ENCODE measurements at places on chromosomes 6 and 20. TPM values are rescaled to one million over a fixed set of nuclear protein-coding genes. Genes with fewer than 3 reads are reported as not detected.

DNA sequence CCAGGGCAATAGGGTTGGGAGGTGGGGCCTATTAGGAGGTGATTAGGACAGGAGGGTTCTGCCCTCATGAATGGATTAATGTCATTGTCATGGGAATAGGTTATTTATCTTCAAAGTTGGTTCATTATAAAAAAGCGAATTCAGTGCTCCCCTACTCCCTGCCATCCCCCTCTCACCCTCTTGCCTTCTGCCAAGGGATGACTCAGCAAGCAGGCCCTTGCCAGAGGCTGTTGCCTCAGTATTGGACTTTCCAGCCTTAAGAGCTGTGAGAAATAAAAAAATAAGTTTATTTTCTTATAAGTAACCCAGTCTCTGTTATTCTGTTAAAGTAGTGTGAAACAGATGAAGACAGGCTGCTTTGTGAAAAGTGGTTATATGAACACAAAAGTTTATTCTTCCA is 381.1 kb upstream of the ZFP64 start:
- DNase-seq, result no peak

- DNase-seq, result no peak
These were observed 18.6 kb upstream of the BCAS4 start for GRCh38 chr20:50776122-50776817.

DNA sequence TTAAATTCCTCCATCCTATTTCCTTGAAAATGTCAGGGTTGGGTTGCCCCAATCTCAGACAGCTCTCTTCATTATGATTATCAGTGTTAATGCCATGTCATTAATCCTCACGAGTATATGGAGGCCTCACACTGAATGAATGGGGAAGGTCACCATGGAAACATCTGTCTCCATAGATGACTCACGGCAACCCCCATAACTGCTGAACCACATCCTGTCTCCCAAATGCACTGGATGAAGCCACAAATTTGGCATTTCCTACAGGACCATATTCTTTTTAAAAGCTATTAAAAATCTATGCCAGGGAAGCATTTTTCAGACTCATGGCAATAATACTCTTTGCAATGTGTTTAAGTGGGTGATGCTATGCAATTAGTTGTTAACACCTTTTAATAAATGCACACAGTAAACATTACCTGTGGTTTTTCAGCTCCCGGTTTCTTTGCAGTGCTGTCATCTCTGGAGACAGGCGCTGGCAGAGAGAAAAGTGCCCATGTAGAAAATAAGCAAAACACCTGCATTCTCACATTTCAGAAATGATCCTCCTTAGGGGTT is 80.1 kb upstream of the PTPRK start:
- DNase-seq, result no peak

- no peak for DNase-seq
These were observed 99.4 kb downstream of the ASXL1 start for GRCh38 chr20:32457479-32457986.

DNA sequence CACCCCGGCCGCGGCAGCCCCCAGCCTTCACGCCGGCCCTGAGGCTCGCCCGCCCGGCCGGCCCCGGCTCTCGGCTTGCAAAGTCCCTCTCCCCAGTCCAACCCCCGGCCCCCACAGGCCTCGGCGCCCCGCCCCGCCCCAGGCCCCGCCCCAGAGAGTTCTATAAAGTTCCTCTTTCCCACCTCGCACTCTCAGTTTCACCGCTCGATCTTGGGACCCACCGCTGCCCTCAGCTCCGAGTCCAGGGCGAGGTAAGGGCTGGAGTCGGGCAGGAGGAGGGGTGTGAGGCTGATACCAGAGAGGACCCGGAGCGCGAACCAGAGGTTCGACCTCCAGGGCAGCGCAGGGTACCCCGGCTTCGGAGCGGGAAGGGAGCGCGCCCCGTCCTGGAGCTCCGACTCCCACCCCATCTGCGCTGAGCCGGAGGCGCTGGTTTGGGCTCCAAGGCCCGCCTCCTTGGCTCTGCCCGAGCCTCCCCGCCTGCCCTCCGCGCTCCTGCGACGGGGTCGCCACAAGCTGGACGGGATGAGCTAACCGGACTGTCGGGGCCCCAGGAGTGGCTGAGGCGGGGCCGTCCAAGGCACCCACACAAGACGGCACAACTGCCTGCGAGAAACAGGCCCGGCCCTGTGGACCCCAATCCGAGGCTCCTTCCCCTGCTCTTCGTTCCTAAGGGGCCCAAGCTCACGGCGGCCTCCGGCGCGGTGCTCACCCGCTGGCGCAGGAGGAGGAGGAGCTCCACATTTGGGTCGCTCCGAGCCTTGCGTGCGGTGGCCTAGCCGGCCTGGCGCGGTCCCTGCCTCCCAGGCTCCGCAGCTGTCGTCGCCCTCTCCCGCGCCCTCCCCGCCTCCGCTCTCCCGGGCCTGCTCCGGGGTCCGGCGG is at the start of gene IRF4:
Gene IRF4, plus strand, starts transcription at position 194 of the 882 bp plus-strand sequence. CDS start 1,401 bp downstream, outside the sequence.
- no peak for DNase-seq

DNA sequence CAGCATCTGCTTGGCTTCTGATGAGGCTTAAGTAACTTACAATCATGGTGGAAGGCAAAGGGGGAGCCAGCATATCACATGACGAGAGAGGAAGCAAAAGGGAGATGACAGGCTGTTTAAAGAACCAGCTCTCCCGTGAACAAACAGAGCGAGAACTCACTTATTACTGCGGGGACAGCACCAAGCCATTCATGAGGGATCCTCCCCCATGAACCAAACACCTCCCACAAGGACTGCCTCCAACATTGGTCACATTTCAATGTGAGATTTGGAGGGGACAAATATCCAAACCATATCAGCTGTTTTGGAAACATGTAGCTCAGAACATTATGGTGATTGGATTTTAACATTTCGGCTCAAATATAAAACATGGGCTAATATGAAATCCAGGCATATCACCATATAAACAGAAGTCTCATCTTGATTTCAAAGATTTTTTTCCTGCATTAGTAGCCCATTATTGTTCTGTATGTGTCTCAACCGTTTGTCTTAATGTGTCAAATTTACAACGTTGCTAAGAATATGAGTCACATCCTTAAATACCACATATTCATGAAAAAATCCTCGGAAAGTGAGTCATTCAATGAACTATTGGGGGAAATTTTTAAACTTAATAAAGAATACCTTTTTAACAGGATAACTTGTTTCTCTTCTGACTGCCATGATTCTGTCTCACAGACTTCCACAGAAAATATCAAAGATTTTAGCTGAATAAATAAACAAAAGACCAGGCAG is 894.3 kb downstream of the TFAP2A start:
- no peak for DNase-seq

DNA sequence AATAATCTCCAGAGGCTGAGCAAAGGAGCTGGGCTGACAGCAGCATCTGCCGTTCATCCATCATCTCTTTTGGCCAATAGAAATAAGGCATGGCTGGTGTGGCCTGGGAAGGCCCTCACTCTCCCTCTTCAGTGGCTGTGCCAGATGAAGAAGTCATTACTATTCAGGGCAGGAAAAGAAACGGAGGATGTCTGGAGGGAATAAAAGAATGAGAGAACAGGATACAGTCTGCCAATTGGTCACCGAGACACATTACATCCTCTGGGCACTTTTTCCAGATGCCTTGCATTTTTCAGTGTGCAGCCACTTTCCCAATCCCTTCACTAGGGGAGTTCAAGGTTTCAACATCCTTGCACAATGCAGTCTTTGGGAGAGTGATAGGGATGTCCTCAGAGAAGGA is 32.2 kb upstream of the VGLL2 start:
- DNase-seq, result no peak

Gene AGER
- total RNA-seq, result 1.7 TPM

GRCh38 chr6:83169106-83169505 is 24.0 kb downstream of the PGM3 start:
- no peak for DNase-seq

Gene DDO
- total RNA-seq, result 0.79 TPM

GRCh38 chr20:57391439-57392301 is 474 bp downstream of the RBM38 start:
- DNase-seq, result no peak

DNA sequence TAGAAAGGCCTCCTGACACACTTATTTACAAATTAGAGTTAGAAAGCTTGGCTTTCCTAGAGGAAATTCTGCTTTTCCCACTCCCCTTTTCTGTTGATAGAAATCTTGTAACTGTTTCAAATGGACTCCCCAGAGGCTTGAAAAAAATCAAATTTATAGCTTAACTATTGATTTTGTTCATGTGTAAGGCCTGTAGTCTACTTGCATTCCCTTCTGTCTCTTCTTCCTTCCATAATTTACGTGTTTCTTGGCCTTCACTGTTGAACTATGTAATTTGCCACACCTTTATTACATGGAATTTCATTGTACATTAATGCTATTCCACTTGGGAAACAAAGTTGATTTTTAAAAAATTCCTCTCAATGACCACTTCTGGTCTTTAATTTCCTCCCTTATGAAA is 81.4 kb downstream of the LAMP5 start:
- no peak for DNase-seq

GRCh38 chr20:46060301-46060881 is 29.4 kb downstream of the NCOA5 start:
- no peak for DNase-seq

- DNase-seq, result no peak
These were observed 174.5 kb upstream of the SNX9 start for GRCh38 chr6:157648561-157648960.

Gene OPN5
- not detected for total RNA-seq

DNA sequence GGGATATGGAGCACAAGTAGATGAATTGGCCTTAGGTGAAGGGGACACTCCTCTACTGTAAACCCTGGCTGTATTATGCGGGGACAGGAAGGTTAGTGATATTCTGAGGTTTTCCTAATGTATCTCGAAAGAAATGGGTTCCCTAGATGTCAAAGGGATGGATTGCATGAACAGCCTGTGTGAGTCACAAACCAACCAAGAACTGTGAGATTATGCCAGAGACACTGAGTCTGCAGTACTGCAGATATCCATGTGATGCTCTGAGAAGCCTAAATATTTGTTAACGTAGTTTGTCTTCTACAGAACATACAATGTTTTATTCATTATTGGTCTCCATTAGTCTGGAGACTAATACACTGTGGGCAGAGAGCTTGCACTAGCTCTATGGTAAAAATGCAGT is 182.2 kb downstream of the AKAP7 start:
- no peak for DNase-seq

Gene CMTR1
- total RNA-seq, result 30.5 TPM

Gene FUT9
- total RNA-seq, result not detected

All from esophagus squamous epithelium (tissue), 5 donors.